ENCODE measurements at places on chromosomes 5 and 9.

- DNase-seq = no peak
These were observed 201.2 kb downstream of the TARS1 start for GRCh38 chr5:33641744-33642505.

- DNase-seq = no peak
These were observed 156.5 kb downstream of the TRIO start for GRCh38 chr5:14299666-14300065.

DNA sequence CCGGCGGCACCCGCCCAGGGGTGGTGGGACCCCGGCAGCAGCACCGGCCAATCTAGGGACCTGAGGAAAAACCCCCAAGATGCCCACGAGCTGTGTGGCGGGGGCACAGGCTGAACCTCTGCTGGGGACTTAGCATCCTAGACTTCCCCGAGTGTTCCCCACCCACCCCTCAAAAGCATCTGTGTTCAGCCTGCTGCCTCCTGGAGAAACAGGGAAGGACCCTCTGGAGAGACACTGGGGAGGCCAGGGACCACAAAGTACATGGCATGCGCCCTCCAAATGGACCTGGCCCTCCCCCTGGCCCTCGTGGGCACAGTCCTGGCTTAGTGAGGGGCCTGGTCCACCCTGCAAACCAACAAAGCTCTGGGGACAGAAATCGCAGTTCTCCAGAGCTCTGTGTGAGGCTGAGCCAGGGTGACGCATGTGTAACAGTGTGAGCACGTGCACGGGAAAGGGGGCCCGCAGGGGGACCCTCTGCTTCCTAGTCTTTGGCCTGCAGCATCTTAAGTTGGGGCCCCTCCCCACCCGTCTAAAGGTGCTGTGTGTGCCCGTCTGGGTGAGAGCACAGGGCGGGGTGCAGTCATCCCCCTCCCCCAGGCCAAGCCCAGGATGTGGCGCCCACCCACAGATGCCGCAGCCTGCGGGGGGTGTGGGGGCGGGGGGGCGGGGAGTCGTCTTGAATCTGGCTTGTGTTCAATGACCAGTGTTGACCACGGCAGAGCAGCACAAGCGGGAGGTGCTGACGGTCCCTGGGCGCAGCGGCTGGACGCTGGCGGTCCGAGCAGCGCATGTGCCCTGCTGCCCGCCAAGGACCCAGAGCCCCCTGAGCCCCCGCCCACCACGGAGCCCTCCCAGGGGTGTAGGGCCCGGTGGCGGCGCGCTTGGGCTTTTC is 672 bp upstream of the KCNT1 start:
- DNase-seq = no peak

- DNase-seq = no peak
These were observed 133.3 kb downstream of the ARL15 start for GRCh38 chr5:54177058-54177457.

DNA sequence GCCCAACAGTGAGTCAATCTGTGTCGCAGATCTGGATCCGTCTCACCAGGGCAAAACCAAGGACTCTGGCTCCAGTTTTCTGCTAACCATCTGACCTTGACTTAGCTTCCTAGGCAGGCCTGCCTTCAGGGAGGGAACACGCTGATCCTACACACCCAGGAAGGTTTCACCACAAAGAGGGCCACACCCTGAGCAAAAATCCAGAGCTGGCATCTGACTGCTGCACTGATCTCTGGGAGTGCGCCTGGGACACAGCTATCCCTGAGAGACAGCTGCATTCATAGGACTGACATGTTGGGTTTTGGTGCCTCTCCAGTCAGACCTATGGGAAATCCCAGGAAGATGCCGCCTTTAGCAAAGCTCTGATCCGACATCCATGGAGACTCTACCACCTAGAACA is 47.5 kb downstream of the CDK5RAP2 start:
- no peak for DNase-seq

DNA sequence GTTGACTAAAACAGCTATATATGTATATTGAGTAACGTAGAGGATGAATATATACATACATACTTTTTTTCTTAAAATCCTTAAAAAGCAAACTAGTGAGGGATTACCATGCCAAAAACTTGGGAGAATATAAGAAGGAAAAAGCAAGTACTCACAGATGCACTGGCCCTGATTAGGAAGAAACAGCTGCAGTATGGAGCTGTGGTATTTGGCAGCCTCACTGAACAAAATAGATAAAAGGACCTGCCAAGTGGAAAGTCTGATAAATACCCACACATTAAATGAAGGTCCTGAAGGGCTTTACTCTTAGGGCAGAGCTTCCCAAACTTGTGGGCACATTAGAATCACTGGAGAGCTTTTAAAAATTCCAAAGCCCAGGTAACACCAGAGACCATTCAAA is 80.6 kb downstream of the FEM1C start:
- no peak for DNase-seq

DNA sequence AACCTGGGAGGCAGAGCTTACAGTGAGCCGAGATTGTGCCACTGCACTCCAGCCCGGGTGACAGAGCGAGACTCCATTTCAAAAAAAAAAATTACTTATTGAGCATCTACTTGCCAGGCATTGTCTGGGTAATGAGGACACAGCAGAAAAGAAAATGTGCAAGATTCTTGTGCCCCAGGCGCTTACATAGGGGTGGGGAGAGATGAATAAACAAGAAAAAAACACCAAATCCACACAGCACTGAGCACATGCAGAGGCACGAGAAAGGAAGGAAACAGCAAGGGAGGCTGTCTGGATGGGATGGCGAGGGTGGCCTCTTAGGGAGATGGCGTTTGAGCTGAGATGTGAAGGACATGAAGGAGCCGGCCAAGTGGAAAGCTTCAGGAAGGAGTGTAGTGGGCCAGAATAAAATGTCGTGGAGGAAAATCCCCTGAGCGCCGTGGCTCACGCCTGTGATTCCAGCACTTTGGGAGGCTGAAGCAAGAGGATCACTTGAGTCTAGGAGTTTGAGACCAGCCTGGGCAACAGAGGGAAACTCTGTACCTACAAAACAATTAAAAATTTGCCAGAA is 13.9 kb downstream of the DYNC2I2 start:
- no peak for DNase-seq

DNA sequence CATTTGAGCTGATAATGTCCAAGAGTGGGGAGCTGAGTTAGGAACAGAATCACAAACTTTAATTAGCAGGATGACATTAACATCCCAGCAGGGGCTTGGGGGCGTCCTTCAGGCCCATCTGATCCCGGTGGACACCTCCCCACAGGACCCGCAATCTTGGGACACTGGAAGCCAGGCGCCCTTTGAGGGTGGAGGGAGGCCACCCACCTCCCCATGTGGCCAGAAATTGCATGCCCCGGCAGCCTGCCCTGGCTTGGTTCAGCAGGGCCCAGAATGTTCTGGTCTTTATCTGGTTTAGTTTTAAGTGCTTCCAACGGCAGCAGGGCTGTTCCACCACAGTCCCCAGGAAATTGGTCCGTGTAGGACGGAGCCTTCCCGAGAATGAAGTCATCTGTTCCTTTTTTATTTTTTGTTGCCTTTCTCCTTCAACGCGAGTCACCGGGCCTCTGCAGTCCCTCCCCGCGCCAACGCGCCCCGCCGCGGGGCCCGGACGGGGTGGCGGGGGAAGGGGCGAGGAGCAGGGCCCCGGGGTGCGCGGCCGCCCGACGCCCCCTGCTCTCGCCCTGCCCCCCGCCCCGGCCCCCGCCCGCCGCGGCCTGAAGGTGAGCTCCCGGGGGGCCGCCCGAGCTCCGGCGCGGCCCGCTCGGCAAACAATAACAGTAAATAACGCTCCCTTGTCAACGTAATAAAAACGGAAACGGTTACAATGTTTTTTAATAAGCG is 207.9 kb downstream of the C9orf50 start:
- no peak for DNase-seq

DNA sequence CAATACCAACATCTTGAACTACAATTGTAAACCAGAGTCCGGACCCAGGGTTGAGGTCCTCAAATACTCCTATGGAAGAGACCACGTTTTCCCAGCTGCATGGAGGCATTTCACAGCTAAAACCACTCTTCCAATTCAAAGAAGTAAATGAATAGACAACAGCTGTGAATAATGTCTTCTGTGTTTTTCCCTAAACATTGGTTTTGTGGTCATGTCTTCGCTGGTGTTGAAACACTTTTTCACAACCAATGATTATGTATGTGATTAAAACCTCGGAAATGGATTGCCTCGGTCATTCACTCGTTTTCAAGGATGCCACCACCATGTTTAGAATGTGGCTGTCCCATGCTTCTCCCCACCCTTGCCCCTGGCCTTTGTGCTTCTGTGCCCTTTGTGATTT is 9.4 kb upstream of the TENT4A start:
- DNase-seq = no peak

- DNase-seq = no peak
These were observed 52.2 kb downstream of the PCDH1 start for GRCh38 chr5:141825791-141826560.

DNA sequence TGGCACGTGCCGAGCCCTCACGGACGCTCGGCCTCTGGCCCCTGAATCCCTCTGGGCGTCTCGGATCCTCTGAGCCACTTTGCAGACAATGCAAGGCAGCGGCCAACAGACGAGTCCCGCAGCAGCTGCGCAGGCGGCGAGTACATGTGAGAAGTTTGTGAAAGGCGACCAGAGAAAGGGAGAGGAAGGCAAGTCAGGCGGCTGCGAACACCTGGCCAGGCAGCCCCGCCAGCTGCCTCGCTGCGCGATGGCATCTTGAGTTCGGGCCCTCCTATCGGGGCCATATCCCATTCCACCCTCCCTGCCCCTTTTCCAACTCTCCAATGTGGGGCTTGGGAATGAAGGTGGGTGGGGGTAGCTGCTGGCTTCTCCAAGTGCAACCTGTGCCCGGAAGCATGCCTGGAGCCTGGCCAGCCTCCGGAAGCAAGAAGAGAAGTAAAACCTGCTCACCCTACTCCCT is 4.5 kb upstream of the POU4F3 start:
- no peak for DNase-seq

GRCh38 chr5:132435886-132436285 is 54.7 kb downstream of the IRF1 start:
- DNase-seq = no peak

DNA sequence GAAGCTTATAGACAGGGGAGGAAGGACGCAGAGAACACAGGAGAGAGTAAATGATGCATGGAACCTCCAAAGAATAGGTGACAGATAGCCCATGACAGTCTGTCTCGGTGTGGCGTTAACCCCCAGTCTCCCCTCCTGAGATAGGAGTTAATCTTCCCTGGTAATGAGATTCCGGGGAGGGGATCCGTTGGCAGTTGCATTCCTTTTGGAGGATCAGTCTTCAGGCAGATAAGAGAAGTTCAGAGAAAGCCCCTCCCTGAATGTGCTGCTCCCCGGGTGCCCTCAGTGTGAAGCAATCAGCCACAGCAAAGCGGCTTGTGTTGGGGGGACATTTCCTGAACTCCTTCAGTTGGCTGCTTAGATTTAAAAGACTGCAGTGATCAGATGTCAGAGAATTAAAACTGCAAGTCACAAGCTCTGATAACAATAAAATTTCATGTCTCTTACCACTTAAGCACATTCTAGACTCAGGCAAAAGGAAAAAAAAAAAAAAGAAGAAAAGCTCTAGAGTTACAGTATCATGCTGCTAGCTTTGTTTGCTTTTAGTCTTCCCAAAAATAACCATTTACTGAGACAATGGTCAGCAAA is 121.1 kb downstream of the EGFLAM start:
- DNase-seq = no peak

DNA sequence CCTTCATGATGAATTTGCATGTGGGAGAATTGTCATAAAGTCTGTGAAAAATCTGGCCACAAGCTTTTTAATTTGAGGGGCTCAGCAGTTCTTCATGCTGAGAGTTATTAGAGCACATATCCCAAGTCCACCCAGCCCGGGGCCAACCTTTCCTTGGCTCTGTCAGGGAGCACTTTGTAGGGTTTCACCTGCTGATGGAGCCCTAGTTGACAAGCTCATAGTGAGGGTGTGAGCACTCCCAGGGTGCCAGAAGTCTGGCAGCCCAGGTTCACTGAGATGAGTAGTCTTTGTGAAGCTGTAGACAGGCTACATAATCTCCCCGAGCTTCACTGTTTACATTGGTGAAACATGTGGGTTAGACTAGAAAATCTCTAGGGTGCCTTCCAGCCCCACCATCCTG is 97.2 kb upstream of the NREP start:
- no peak for DNase-seq

- DNase-seq = no peak
These were observed 247.5 kb downstream of the NSG2 start for GRCh38 chr5:174293006-174293405.

GRCh38 chr9:33136721-33137670 is 30.1 kb downstream of the B4GALT1 start:
- DNase-seq = no peak

DNA sequence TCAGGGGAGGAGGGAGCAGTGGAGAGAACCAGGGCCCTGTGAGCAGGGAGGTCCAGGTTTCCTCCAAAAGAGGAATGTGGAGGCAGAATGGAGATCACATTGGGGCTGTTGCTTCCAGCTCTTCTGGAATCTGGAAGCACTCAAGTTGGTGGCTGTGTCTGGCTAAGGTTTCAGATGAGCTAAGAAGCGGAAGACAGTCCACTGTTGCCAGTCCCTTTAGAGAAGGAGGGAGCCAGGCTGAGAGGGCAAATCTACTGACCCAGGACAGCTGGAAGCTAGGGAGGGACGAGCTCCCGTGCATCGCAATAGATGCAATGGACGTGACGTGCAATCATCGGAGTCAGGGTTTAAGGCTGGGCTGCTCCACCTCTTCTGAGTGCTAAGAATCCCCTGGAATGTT is 71.2 kb downstream of the TENT4A start:
- DNase-seq = no peak

- DNase-seq = no peak
These were observed 15.0 kb downstream of the STK10 start for GRCh38 chr5:172172912-172173563.

- peak; percentile 7 for DNase-seq
These were observed 214.2 kb downstream of the SLF1 start for GRCh38 chr5:94832685-94833084.

GRCh38 chr5:40404613-40405012 is 275.1 kb upstream of the PTGER4 start:
- DNase-seq = no peak

GRCh38 chr5:60161340-60161934 is 267.9 kb upstream of the PDE4D start:
- DNase-seq = peak; percentile 3

DNA sequence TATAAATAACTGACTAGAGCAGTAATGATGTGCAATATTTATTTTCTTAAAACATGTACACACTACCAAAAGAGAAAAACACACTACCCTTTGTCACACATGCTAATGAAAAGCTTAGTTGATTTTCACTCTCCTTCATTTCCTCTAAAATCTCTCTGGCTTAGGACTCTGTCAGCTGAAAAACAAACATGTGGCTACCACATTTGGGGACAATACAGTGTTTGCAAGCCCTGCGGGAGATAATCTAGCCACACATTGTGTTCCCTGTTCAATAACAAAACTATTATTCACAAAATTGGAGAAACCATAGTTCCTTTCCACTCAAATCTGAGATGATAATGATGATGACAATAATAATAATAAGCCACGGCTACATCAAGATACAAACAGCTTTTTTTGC is 3.5 kb upstream of the LOX start:
- DNase-seq = no peak

GRCh38 chr9:92747459-92748232 is 17.0 kb downstream of the BICD2 start:
- DNase-seq = no peak

- no peak for DNase-seq
These were observed 17.4 kb downstream of the ANKS6 start for GRCh38 chr9:98778711-98779530.

- no peak for DNase-seq
These were observed 52.2 kb upstream of the GRAMD2B start for GRCh38 chr5:126370796-126371718.
